RPMI8226 (cell line): ENCODE measurements at places on chromosomes 12 and 14.
A peak's percentile ranks its signal among the peaks of the same experiment; 100 is the strongest.

- no peak for DNase-seq
These were observed 173.4 kb upstream of the ATP2B1 start for GRCh38 chr12:89882050-89882449.

DNA sequence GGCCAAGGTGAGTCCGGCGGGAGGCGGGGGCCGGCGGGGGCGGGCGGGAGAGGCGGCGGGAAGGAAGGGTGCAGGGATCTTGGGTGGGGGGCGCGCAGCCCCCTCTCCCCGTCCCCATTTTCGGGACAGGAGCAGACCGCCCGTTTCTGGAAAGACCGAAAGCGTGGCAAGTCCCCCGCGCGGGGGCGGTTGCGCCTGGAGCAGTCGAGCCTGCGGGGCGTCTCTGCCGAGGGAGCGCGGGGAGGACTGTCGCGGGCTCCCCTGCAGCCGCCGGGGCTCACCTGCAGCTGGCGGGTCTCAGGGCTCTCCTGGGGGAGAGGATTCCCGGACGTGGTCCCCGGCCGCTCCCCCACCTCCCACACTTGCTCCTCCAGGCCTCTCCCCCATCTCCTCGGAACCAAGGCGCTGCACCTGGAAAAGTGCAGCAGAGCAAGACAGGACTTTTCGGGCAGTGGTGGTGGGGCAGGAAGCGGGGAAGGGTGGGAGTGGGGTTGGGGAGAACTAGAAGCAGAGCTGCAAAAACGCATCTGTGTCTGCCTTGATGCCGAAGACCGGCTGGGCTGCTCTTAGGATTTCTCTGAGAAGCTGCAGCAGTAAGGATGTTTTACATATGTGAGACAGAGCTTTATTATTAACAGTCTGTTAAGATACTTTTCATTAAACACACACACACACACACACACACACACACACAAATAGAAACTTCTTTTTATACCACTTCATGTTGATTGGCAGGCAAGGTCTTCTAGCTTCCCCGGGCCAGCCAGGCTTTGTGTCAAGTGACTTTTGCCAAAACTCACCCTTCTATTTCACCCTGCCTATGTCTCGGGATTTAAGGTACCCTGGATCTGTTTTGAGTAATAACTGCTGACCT lies 677 bp downstream of the C12orf75 start:
- DNase-seq: peak; percentile 9

DNA sequence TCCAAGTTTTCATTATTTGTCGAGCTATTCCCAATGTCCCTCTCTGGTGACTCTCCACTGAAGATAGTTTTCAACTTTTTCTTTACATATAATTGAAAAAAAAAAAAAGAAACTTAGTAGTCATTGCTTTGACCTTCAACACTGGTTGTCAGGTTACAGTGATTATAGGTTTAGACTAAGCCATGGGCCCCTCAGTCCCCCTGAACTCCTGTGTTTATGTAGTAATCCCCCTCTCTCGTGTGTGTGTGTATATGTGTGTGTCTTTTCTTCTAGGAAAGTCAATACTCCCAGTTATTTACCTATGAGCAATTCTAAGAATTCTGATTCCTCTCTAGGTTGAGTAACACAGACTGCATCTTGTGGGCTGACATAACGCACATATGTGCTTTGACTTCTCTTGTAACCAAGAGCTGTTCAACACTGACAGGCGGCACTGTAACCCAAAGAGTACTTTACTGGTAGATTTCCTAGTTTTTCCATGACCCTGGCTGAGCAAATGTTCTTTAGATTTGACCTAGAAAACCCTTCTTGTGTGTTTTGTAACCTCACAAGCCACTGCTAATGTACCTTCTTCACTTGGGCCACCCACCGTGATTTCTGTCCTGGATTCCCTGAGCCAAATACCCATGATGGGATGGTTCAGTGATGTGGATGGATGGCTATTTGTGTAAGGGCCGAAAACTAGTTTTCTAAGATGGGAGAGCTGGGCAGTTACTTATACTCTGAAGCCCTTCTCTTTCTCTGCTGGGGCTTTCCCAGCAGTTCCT lies 15.0 kb upstream of the MANSC4 start:
- DNase-seq: no peak

DNA sequence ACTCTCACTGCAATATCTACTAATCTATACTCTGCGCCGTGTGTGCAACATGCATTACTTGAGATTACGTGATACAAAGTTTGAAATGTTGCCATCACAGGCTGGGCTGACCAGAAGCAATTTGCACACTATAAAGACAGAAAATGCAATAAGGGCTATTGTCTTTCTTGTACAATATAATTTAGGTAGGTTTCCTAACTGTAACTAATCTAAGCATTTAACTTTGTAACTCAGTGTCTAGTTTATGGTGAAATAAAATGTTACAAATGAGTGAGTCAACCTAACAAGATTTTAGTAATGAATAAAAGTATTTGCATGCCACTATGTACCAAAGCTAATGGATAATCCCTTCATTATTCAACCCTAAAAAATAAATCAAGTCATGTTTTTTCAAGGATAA lies 57.8 kb downstream of the LRP6 start:
- no peak for DNase-seq

- DNase-seq: peak; percentile 96
These were observed 551 bp downstream of the METTL1 start for GRCh38 chr12:57771236-57771872.

DNA sequence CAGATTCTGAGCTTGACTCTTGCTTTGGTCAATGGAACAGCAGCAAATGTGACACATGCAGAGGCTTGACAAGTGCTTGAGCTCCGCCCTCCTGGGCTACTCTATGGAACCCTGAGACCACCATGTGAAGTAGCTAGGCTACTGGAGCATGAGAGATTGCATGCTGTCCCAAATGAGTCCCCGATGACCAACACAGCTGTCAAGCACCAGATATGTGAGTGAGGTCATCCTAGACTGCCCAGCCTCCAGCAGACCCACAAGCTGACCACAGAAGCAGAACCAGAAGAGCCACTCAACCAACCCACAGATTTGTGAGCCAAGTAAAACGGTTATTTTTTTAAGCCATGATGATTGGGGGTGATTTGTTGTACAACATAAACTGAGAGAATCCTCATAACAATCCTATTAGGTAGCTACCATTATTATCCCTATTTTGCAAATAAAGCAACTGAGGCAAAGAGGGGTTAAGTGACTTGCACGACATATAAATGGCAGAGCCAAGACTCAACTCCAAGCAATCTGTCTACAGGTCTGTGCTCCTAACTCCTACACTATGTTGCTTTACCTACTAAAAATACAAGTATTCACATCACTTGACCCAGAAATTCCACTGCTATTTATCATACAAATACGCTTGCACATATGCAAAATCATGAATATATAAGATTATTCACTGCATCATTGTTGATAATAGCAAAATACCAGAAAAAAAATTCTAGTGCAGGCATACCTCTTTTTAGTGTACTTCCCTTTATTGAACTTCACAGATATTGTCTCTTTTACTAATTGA lies 136.2 kb downstream of the NDUFA12 start:
- no peak for DNase-seq

GRCh38 chr14:32597771-32598170 lies 268.7 kb downstream of the AKAP6 start:
- no peak for DNase-seq

GRCh38 chr14:87815121-87815520 lies 177.9 kb downstream of the GALC start:
- no peak for DNase-seq

DNA sequence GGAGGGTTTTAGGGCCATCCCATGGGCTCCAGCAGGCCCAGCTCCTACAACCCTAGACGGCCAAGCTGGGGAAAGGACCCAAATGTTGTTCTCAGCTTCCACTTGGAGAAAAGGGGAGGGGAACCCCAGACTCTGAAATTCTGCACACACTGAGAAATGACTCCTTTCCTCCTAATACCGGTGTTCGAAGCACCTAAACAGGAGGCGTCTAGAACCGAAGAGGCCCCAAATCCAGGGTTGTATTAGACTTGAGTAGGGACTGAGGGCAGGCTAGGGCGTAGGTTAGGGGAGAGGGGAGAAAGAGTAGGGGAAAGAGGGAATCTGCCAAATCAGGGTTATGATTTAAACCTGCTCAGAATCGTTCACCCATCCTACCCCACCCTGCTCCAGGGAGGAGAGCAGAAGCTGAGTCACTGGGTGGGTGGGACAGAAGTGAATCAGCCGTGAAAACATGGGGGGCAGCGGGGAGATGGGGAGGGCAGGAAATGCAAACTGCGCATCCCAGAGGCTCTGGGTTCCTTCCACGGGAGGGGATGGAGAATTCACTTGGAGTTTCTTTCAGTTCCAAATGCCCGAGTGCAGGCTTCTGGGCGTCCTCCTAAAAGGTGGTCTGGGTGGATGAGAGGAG lies 1.0 kb downstream of the IGFBP6 start:
- DNase-seq: peak; percentile 26

DNA sequence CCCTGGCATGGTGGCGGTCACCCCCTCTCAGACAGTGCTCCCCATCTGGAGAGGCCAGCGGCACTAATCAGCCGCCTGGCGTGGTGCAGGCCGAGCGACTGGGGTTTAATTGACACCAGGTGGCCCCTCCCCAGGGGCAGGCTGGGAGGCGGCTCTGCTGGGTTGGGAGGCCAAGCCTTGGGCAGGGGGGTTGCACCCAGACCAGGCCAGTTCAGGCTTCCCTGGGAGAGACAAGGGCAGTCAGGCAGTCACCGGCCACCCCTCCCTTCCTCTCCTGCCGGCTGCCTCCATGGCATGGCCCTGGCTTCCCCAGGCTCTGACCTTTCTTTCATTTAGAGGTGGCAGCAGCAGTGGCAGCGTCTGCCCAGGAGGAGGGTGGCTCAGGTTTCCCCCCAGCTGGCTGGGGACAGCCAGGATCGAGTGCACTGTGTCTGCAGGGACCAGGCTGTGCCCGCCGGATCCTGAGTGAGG lies 78.1 kb upstream of the NOS1 start:
- no peak for DNase-seq

- DNase-seq: no peak
These were observed 67.2 kb upstream of the DIO2 start for GRCh38 chr14:80278293-80279023.
